ENCODE measurements at places on chromosomes 7 and 10.

- H3K4me3 ChIP-seq: no peak overlapping the region
- DNase-seq: no peak
- H3K27ac ChIP-seq: no peak overlapping the region
- no peaks in the 10 kb centered on the region for H3K27me3 ChIP-seq
- no peaks in the 10 kb centered on the region for H3K4me1 ChIP-seq
- H3K36me3 ChIP-seq: no peaks in the 10 kb centered on the region
Observed at GRCh38 chr7:118839515-118839914, 615.0 kb downstream of the ANKRD7 start.

DNA sequence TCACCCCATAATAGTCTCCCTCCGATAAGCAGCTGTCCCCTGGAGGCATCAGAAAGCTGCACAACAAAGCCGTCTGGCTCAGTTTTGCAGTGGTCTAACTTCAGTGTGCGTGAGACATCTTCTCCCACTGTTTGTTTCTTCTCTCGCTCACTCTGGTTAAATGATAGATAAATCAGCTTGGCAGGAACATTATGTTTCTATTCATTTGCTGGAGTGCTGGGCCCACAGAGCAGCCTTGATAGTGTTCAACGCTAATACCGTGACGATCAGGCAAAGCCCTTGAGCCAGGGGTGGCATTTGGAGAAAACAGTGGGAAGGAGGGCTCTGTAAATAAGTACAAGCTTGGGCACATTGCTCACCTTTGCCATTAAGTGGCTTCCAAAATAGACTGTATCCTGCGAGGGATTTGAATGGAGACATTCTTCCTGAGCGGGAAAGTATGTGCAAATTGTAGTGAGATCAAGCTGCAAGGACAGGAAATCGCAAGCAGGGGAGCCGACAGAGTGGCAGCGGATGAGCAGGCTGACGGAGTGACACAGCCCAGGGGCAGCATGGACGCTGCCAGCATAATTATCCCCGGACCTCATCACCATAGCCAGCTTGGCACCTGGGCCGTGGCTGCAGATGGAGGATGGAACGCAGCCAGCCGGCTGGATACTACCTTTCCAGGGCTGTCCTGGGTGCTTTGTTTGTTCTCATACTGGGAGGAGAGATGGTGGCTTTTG, 256.8 kb upstream of the FZD8 start:
- H3K27ac ChIP-seq: no peak overlapping the region
- no peaks in the 10 kb centered on the region for H3K27me3 ChIP-seq
- no peaks in the 10 kb centered on the region for H3K4me1 ChIP-seq
- DNase-seq: no peak
- no peaks in the 10 kb centered on the region for H3K36me3 ChIP-seq

GRCh38 chr7:137878333-137878961, 31.7 kb upstream of the DGKI start:
- no peak overlapping the region for H3K4me3 ChIP-seq

DNA sequence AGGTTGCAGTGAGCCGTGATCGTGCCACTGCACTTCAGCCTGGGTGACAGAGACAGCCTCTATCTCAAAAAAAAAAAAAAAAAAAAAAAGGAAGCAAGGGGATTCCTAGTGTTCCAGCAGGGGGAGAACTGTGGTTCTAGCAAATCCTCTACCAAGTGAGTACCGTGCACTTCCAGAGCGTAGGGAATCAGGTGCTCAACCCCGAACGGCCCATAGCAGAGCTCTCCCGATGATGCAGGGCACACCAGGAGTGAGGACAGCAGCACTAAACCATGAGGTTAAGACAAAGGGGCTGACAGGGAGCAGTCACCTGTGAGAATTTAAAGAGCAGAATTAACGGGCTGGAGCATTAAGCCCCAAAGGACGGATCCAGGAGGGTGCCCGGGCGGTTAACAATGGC, 173.6 kb downstream of the PTPRN2 start:
- H3K36me3 ChIP-seq: no peaks in the 10 kb centered on the region
- H3K27ac ChIP-seq: no peak overlapping the region
- H3K27me3 ChIP-seq: no peaks in the 10 kb centered on the region
- H3K4me3 ChIP-seq: no peak overlapping the region

- H3K4me3 ChIP-seq: no peak overlapping the region
- no peaks in the 10 kb centered on the region for H3K27me3 ChIP-seq
- H3K27ac ChIP-seq: no peak overlapping the region
- no peak for DNase-seq
- H3K36me3 ChIP-seq: peaks cover 69% of the 10 kb centered on the region
Observed at GRCh38 chr7:8068892-8069686, 100.5 kb downstream of the GLCCI1 start.

GRCh38 chr7:552868-553635, 33.4 kb upstream of the PDGFA start:
- no peaks in the 10 kb centered on the region for H3K27me3 ChIP-seq
- H3K4me3 ChIP-seq: no peak overlapping the region
- no peak overlapping the region for H3K27ac ChIP-seq
- no peaks in the 10 kb centered on the region for H3K4me1 ChIP-seq

DNA sequence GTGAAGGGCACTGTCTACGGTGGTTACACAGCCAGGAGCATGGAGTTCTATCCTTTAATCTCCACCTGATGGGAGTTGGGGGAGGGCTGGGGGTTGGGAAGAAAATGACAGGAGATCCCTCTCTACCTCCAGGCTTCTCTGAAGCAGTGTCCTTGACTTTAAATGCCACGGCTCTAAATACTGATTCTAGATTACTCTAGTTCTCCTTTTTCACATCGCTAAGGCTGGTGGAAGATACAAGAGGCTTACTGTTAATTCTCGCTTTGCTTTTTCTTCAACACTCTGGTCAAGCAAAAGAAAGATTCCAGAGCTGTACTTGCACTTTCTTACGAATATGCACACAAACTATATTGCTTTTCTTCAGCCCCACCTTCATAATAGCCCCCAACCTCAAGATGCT, 30.5 kb downstream of the ARL3 start:
- peaks cover 17% of the 10 kb centered on the region for H3K4me1 ChIP-seq
- no peak for DNase-seq
- H3K4me3 ChIP-seq: no peak overlapping the region
- peaks cover 34% of the 10 kb centered on the region for H3K36me3 ChIP-seq
- H3K27ac ChIP-seq: no peak overlapping the region
- H3K27me3 ChIP-seq: no peaks in the 10 kb centered on the region

- no peak for DNase-seq
- peaks cover 53% of the 10 kb centered on the region for H3K36me3 ChIP-seq
- peak overlapping the region; percentile 95 for H3K4me3 ChIP-seq
Observed at GRCh38 chr7:22855049-22855392, 32.4 kb upstream of the TOMM7 start.

DNA sequence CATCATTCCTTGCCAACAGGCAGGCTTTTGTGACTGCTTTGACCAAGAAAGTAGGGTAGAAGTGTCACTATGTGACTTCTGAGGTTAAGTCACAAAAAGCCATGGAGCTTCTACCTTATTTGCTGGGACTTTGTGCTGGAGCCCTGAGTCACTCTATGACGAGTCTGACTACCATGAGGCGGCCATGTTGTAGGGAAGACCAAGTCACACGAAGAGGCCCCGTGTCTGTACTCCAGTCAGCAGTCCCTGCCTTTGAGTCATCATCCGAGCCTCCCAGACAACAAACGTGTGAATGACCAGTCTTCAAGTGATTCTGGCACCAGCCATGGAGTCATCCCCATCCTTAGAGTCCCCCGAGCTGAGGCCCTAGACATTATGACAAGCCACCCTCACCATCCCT, 3.5 kb upstream of the MYL10 start:
- no peak for DNase-seq
- H3K27ac ChIP-seq: no peak overlapping the region
- no peaks in the 10 kb centered on the region for H3K4me1 ChIP-seq
- no peak overlapping the region for H3K4me3 ChIP-seq

GRCh38 chr7:94357076-94357475, 37.6 kb upstream of the COL1A2 start:
- no peak overlapping the region for H3K27ac ChIP-seq
- no peak for DNase-seq
- H3K36me3 ChIP-seq: no peaks in the 10 kb centered on the region

- no peaks in the 10 kb centered on the region for H3K27me3 ChIP-seq
- DNase-seq: no peak
- H3K27ac ChIP-seq: no peak overlapping the region
- no peak overlapping the region for H3K4me3 ChIP-seq
Observed at GRCh38 chr10:1596482-1597099, 140.7 kb downstream of the ADARB2 start.

DNA sequence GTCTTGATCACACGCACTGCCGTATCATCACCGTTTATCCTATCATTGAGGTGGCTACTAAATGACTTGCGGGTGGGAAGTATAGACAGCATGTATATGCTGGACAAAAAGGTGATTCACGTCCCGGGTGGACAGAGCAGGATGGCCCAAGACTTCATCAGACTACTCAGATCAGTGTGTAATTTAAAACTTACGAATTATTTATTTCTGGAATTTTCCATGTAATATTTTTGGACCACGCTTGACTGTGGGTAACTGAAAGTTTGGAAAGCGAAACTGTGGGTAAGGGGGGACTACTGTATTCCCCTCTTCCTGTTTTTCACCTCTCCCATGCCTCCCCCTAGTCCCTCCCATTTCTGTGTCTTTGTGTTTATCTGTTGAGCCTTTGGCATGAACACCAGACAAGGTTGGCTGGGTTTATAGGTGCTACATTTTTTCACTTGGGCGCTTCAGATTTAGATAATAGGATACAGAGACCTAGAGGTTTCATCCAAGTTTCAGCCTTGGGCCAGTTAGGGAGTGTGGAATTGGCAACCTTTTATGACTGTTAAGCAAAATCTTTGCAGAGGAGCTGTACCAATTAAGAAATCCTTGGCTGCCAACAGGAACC, 55.8 kb downstream of the RBM20 start:
- H3K36me3 ChIP-seq: no peaks in the 10 kb centered on the region
- H3K27ac ChIP-seq: no peak overlapping the region
- no peak for DNase-seq
- no peaks in the 10 kb centered on the region for H3K4me1 ChIP-seq
- H3K27me3 ChIP-seq: no peaks in the 10 kb centered on the region
- H3K4me3 ChIP-seq: no peak overlapping the region

- no peak for DNase-seq
- peaks cover 53% of the 10 kb centered on the region for H3K4me1 ChIP-seq
Observed at GRCh38 chr10:1050145-1050544, 1.2 kb upstream of the IDI1 start.

GRCh38 chr10:98396096-98397063, 18.6 kb downstream of the PYROXD2 start:
- no peak overlapping the region for H3K27ac ChIP-seq
- no peaks in the 10 kb centered on the region for H3K36me3 ChIP-seq
- H3K27me3 ChIP-seq: no peaks in the 10 kb centered on the region
- H3K4me1 ChIP-seq: peaks cover 3% of the 10 kb centered on the region

GRCh38 chr7:157601530-157601929, 264.7 kb downstream of the DNAJB6 start:
- H3K4me1 ChIP-seq: no peaks in the 10 kb centered on the region
- no peak for DNase-seq
- H3K27me3 ChIP-seq: peaks cover 2% of the 10 kb centered on the region
- no peak overlapping the region for H3K27ac ChIP-seq
- no peaks in the 10 kb centered on the region for H3K36me3 ChIP-seq
- no peak overlapping the region for H3K4me3 ChIP-seq

- no peak overlapping the region for H3K27ac ChIP-seq
Observed at GRCh38 chr7:55022002-55022985, 3.5 kb downstream of the EGFR start.

GRCh38 chr10:103835096-103836050, 20.0 kb downstream of the SH3PXD2A start:
- no peaks in the 10 kb centered on the region for H3K4me1 ChIP-seq
- H3K36me3 ChIP-seq: no peaks in the 10 kb centered on the region
- H3K4me3 ChIP-seq: no peak overlapping the region
- no peak for DNase-seq
- peaks cover 8% of the 10 kb centered on the region for H3K27me3 ChIP-seq

- DNase-seq: no peak
- H3K4me3 ChIP-seq: no peak overlapping the region
- H3K27ac ChIP-seq: no peak overlapping the region
- no peaks in the 10 kb centered on the region for H3K4me1 ChIP-seq
- H3K36me3 ChIP-seq: no peaks in the 10 kb centered on the region
Observed at GRCh38 chr10:2852574-2853323, 214.6 kb upstream of the PFKP start.

GRCh38 chr10:71644307-71645180, 75.0 kb downstream of the C10orf105 start:
- H3K27ac ChIP-seq: no peak overlapping the region
- no peaks in the 10 kb centered on the region for H3K27me3 ChIP-seq
- DNase-seq: no peak
- H3K4me1 ChIP-seq: no peaks in the 10 kb centered on the region

DNA sequence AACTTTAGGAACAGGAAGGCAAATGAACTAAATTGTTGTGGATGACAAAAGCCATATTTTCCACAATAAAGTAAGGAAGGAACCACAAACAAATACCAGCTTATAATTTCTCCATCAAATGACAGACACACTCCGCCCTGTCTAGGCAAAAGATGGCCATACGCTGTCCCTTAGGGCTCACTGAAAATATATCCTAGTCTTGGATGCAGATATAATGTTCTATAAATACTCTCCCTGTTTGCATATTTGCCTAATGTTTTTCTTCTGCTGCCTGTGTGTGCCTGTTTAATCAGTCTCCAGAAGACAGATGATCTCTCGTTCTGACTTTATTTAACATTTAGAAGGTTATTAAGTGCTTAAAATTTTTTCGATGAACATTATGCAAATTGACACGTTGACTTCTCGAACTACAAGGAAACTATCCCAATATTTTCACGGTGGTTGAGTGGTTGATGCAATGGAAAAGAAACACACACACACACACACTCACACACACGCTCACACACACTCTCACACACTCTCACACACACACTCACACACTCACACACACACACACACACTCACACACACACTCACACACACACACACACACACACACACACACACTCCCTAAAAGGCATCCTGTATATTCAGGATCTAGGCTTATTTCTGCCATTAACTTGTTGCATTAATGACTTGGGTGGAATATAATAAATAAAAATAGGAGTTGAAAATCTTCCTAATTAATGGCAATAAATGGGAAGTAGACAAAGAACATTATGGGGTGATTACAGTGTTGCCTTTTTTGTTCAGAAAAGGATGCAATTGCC, 297.1 kb downstream of the PRPF18 start:
- DNase-seq: no peak
- H3K27ac ChIP-seq: no peak overlapping the region
- H3K4me1 ChIP-seq: no peaks in the 10 kb centered on the region
- H3K27me3 ChIP-seq: peaks cover 14% of the 10 kb centered on the region
- no peak overlapping the region for H3K4me3 ChIP-seq
- H3K36me3 ChIP-seq: no peaks in the 10 kb centered on the region

DNA sequence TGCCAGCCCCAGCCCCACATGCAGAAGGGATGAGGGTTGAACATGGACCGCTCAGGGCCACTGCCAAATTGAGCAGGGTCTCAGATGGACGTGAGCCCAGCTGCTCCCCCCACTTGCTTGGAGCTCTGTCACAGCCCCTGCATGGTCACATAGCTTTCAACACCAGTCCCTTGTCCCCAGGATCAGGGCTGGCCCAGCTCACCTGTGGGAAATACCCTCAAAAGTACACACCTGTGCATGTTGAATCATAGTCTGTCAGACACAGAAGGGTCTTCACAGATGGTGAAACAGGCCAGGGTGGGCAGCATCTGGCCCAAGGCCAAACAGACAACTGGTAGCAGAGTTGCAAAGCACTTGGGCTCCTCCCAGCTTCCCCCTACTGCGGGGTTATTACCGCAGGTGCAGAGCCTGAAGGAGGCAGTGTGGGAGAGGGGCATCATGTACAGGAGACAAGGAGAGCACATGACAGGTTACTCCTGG, 77.6 kb upstream of the UNC5B start:
- H3K4me3 ChIP-seq: no peak overlapping the region
- H3K36me3 ChIP-seq: no peaks in the 10 kb centered on the region
- peaks cover 9% of the 10 kb centered on the region for H3K27me3 ChIP-seq
- DNase-seq: no peak
- H3K4me1 ChIP-seq: no peaks in the 10 kb centered on the region

- no peak overlapping the region for H3K4me3 ChIP-seq
- H3K4me1 ChIP-seq: no peaks in the 10 kb centered on the region
- peaks cover 1% of the 10 kb centered on the region for H3K27me3 ChIP-seq
- DNase-seq: no peak
Observed at GRCh38 chr7:138208142-138208570, 131.9 kb downstream of the AKR1D1 start.
